CD4-positive, alpha-beta T cell treated with Interferon gamma for 1 hour (primary cell): ENCODE measurements at places on chromosomes 2 and 18.

DNA sequence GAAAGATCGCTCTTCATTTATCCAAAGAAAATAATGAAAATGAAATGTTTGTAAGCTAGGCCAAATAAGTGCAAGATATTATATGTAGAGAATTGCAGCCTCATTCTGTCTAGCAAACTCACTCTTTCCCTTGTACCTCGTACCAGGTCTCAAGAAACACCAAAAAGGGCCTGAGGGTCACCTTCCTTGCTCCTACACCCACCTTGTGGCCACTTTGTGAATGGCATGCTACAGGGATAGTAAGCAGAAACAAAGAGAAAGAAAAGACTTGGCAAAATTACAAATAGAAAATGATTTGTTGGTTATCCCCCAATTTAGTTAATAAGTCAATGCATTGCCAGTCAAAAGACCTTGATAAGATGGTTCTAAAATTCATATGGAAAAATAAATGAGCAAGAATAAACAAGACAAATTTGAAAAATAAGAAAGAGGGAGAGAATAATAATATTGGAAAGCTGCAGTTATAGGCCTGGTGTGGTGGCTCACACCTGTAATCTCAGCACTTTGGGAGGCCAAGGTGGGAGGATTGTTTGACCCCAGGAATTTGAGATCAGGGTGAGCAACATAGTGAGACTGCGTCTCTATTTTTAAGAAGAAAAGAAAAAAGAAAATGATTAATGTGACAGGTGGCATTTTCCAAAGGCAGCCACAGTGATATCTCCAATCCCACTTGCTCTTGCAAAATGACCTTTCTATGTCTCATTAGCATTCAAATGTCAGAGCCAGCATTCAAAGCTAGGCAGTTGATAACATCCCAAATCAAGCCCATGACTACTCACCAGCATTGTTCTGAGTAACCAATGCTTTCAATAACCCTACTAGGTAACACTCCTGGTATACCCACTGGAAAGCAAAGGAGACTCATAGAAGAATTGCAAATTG lies 38.8 kb upstream of the BMP10 start:
- peak; percentile 62 for DNase-seq

GRCh38 chr2:236665572-236666118 lies 96.0 kb downstream of the ACKR3 start:
- DNase-seq, result no peak

GRCh38 chr2:122743021-122743675 lies 987.7 kb downstream of the TSN start:
- DNase-seq, result no peak

GRCh38 chr2:23379220-23379695 lies 5.7 kb upstream of the KLHL29 start:
- no peak for DNase-seq

GRCh38 chr2:230842473-230842872 lies 22.3 kb upstream of the ITM2C start:
- no peak for DNase-seq

GRCh38 chr2:26281226-26281625 lies 36.5 kb downstream of the HADHB start:
- no peak for DNase-seq

GRCh38 chr2:125581557-125581956 lies 1074.4 kb upstream of the GYPC start:
- no peak for DNase-seq

- no peak for DNase-seq
Measured at GRCh38 chr2:226915846-226916360, 80.0 kb downstream of the RHBDD1 start.

DNA sequence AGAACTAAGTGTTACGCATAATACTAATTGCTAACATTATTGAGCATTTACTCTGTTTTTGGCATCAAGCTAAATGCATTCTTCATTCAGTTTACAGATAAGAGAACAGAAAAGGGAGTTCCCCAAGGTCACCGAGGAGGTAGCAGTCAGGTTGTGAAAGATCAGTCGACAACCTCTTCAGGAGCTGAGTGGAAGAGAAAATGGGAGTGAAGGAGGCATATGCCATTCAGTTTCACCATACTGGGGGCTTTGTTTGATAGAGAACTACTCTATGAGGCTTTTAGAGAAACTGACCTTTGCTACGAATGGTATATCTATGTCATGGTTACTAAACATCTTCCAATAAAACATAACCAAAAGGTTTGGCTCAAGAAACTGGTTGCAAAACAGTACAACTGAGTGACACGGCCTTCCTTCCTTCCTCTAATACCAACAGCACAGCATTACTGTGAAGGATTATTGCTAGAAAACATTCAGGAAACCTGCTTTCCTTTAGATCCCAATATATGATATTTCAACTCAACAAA lies 112.1 kb downstream of the RBMS1 start:
- DNase-seq, result no peak

DNA sequence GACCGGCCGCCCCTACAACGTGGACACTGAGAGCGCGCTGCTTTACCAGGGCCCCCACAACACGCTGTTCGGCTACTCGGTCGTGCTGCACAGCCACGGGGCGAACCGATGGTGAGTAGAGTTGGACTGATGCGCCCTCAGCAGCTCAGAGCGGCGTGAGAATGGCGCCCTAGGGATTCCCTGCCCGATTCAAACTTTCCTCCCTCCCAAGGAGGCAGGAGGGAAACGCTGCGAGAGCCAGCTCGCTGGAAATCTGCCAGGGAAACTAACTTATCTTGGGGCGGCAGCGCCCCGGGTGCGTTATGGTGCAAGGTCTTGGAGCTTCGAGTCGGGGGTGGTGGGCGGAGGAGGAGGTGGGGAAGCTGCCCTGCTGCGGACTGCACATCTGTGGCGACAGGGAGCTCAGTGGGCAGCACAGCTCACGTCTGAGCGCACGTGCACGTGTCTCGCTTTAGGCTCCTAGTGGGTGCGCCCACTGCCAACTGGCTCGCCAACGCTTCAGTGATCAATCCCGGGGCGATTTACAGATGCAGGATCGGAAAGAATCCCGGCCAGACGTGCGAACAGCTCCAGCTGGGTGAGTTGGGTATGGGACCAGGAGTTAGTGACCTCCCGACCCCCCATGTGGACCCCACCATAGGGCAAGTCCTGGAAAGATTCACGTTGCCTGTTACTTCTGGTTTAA lies 697 bp downstream of the ITGA4 start:
- peak; percentile 66 for DNase-seq

GRCh38 chr2:235416858-235417499 lies 76.9 kb upstream of the AGAP1 start:
- DNase-seq, result no peak

- no peak for DNase-seq
Measured at GRCh38 chr18:70082430-70082829, 123.1 kb downstream of the RTTN start.

DNA sequence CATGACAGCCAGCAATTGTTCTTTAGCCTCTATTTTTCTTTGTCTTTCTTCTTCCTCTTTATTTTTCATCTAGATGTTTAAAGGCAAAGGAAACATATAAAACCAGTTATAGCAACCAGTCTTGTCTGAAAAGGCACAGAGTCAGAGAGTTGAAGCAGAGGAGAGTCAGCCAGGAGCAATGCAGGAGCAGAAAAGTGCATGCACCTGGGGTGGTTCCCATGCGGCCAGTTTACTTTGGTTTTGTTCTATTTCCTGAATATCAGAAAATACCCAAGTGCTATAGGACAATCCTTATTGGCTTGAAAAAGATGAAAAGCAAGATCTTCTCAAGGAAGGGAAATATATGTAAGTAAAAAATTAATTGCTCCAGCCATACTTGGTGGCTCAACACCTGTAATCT lies 44.9 kb downstream of the CFAP210 start:
- no peak for DNase-seq

DNA sequence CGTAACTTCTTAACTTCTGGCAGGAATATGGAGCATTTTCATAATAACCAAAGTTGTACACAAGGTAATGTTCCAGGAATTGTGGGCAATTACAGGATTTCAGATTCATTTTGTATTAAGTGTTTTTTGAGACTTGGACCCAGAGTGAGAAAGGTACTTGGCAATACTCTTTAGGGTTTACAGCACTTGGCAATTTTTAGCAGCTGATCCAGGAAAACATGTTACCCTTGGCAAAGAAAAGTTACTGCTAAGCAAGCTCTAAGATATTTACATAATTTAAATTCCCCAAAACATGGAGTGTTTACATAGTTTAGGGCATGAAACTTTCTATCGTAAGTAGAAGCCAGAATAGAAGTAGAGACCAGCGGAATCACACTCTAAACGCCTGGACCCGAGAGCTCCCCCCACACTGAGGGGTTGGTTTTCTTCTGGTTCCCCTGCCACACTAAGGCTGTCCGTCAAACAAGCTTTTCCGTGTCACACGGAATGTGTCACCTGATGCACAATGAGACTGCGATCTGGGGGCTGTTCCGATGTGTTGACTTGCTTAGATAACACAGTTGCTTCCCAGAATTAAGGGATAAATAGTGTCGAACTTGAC lies 177.1 kb downstream of the PTGR3 start:
- no peak for DNase-seq

GRCh38 chr2:237529452-237530402 lies 36.6 kb upstream of the PRLH start:
- no peak for DNase-seq

GRCh38 chr2:108614043-108614545 lies 79.8 kb downstream of the LIMS1 start:
- DNase-seq, result no peak
